Activated CD4-positive, CD25-positive, alpha-beta regulatory T cell treated with anti-CD3 and anti-CD28 coated beads, Interleukin-2, amount 50 U/mL, for 24 hours (primary cell): ENCODE measurements at places on chromosomes 2 and 18.

GRCh38 chr2:40155728-40156127 lies 296.2 kb downstream of the SLC8A1 start:
- no peak for ATAC-seq

DNA sequence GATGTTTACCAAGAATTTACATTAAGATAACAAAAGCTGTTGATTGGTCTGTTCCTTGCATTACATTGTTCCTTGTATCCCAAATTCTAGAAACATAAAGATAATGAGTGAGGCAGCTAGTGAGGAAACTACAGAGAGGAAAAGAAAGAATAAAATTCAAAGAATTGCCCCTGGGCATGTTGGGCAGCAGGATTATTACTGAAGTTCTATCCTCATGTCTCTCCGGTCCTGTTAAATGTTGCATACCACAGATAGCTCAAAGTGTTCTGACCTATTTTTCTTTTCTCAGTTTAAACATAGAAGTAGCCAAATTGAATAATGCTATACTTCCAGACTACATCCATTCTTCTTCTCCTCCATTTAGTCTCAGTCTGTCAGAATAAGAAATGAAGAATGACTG lies 58.2 kb upstream of the DYNC1I2 start:
- ATAC-seq: no peak

DNA sequence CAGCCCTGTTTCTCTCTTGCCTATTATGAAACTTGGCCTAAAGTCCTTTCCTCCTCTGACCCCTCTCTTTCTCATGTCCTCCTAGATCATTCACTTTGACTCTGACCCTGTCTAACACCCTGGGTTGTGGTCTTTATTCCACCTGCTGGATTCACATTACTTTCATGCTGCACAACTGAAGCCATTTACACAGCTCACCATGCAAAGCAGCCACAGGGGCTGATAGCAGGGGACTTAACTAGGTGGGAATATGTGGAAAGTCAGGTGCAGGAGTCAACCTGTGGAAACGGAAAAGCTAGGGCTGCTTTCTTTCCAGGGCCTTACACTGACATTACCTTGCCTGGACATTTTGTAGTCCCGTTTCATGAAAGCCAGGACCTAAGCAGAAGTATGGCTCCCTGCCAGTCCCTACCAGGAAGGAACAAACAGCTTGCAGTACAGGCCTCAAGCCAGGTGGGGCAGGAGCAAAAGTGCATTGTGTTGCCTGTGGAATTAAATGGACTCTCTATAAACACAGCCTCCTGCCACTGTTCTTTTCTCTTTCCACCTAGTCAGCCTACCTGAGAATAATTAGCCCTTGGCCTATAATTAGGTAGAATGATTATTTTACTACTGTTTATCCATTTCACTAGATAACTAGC lies 11.8 kb downstream of the MAPRE3 start:
- ATAC-seq: no peak

GRCh38 chr2:98356729-98357128 lies 10.5 kb downstream of the CNGA3 start:
- ATAC-seq: no peak

DNA sequence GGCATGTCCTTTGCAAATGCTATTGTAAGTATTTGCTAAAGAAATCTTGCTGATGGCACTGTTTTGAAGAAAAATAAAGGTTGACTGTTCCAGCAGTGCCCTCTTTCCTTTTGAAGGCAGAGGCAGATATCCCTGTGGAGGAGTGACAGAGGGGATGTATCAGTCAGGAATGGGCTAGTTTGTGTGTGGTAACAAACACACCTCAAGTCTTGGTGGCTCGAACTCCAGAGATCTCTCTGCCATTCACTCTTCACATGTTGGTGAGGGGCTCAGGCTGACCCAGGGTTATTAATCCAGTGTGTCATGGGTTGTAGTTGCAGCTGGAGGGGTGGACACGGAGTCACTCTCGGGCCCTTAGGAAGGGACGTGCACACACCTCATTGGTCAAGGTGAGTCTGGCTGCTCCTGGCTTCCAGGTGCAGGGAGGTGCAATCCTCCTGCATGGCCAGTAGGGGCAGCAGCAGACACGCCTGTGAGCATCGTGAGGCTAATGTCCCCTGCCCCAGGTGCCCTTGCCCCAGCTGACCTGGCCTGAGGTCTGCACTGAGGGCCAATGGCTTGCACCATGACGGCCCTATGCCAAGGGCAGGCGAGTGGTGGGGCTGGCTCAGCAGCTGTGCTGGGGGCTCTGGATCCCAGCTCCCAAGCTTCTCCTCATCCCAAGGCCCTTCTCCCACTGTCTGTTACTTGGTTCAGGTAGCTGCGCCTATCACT lies 146.5 kb downstream of the ASB1 start:
- ATAC-seq: no peak

- ATAC-seq: peak; percentile 34
These were observed 29.0 kb downstream of the ZAP70 start for GRCh38 chr2:97742381-97742847.

DNA sequence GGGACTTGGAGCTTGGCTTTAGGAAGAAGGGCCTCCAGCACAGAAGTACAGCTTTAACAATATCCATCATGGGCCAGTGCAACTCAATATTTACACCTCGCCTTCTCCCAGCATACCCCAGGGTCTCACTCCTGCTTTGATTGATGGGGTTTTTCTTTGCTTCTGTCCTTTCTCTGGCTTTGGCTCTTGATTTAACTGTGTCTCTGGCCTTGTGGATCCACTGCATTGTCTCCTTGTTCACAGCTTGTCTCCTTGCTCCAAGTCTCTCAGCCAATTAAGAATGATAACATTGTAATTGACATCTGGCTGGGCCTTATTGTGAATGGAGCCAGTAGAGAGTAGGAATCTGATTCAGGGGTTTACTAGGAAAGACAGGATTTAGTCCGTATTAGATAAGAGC lies 1019.5 kb downstream of the TMEM182 start:
- no peak for ATAC-seq

- ATAC-seq: no peak
These were observed 140.8 kb downstream of the DDX1 start for GRCh38 chr2:15732341-15733077.

DNA sequence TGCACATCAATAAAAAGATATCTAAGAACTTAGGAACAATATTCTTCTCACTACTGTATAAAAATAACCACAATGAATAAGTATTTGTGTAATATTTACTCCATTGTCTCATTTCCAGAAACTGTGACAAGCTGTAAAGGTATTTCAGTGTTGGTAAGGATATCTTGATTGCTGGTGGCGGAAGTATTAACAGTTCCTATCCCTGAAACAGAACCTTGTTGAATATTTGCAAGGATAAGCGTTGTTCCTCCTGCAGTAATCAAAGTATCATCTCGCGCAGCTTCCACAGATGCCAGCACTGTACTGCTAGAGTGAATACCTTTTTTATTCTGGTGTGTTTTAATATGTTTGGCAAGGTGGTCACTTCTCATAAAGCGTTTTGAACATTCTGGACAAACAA lies 55.3 kb downstream of the SP3 start:
- ATAC-seq: no peak

DNA sequence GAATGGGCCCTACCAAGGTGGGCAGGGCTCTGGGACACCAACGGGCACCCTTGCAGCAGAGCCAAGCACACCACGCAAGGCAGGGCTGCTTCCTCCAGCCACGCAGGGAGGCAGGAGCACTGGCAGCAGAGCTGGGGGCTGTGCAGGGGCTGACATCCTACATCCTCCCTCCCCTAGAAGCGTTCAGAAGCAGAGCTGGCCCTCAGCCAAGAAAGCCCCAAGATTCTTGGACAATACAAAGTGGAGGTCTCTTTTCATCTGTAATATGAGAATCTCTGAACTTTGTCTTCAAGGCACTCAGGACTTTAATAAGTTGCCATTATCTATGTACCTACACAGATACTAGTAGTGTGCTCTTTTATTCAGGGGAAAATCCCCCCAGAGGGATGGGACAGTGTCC lies 128.1 kb upstream of the AGAP1 start:
- ATAC-seq: no peak

DNA sequence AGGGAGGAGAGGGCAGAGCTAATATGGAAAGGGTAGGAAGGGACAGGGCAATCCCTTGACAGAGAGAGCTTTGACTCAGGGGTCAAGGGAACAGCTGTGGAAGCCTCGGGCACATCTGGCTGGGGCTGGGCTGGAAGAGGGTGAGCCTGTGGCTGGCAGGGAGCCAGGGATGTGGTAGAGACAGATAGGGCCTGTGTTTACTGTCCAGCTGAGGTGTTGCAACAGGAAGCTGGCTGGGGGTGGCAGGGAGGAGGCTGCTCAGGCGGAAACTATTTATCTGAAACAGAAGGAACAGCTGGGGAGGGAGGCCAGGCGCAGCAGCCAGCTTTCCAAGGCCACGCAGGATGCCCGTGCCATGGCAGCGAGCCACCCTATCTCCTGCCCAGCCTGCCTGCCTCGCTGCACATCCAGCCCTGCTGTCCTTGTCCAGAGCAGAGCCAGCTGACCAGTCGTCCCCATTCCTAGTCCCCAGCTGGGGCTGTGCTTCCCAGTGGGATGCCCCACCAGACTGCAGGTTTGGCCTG lies 264.7 kb downstream of the CYP26B1 start:
- ATAC-seq: no peak

DNA sequence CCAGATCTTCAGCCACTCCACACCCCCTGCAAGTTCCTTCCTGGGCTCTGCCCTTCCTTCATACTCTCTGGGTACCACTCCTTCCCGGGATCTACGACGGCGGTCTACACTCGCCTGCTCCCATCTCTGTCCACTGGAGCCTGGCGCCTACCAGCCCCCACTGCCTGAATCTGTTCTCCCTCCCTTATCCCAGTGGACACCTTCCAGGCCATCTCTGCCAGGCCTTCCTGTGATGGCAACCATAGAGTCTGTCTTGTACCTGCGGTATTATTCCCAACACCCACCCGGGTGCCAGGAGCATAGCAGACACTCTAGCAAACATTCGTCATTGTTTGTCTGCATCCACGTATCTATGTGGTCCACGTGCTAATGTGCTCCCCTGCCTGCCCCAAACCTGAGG lies 140.9 kb downstream of the ZFP36L2 start:
- no peak for ATAC-seq

DNA sequence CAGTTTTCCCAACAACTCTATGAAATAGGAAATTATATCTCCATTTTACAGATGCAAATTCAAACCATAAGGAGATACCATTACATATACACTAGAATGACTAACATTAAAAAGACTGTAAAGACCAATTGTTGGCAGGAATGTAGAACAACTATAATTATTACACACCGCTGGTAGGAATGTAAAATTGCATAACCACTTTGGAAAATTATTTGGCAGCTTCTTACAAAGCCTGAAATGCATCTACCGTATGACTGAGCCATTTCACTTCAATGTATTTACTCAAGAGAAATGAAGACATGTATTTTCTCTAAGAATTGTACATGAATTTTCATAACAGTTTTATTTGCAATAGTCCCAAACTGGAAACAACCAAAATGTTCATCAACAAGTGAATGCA lies 189.1 kb upstream of the BCL2L11 start:
- ATAC-seq: no peak

- no peak for ATAC-seq
These were observed 21.6 kb downstream of the GPR55 start for GRCh38 chr2:230903231-230904150.

DNA sequence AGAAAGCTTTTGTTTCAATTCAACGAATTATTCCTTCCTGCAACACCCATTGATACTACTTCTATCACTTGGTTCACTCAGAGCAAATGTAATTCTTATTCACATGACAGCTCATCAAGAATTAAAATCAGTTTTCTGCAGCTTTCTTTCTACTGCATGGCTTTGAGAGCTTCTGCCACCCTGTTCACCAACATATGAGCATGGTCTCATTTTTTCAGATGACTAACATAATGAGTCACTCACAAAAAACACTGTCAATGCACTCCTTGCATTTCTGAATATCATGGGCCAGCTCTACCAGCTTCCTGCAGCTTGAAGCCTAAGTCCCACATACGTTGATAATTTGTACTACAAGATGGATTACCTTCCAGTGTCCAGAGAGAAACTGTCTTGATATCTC lies 342.9 kb downstream of the LRATD1 start:
- ATAC-seq: no peak

DNA sequence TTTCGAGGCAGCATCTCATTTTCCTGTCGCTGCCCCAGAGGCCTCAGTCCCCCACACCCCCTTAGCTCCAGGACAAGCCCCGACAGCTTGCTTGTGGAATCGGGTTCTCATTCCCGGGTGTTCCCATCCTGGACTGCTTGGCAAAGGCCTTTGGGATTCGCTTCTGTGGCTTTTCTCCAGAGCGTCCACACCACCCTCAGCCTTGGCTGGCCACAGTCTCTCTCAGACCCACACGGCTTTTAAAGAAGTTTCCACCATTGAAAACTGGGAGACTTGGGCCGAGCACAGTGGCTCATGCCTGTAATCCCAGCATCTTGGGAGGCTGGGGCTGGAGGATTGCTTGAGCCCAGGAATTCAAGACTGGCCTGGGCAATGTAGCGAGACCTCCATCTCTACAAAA lies 2.7 kb downstream of the ESPNL start:
- no peak for ATAC-seq

GRCh38 chr2:120448961-120449810 lies 103.2 kb downstream of the INHBB start:
- ATAC-seq: no peak

GRCh38 chr2:46679761-46680160 lies 200.4 kb downstream of the TMEM247 start:
- no peak for ATAC-seq

DNA sequence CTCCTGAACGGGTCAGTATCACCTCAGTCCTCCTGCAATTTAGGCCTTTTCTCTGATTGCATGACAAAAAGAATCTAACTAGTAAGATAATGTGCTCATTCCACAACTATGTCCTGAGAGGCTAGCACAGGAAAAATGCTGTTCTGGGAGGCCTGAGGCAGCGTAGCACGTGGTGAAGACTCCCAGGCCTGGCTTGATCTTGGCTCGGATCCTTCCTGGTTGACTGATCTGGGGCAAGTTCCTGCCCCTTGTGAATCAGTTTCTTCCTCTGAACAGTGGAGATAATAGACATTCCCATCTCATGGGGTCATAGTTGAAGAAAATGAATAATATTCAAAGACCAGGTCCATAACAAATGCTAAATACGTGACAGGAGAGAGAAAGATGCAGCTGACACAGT lies 12.3 kb downstream of the FBLN7 start:
- ATAC-seq: no peak

DNA sequence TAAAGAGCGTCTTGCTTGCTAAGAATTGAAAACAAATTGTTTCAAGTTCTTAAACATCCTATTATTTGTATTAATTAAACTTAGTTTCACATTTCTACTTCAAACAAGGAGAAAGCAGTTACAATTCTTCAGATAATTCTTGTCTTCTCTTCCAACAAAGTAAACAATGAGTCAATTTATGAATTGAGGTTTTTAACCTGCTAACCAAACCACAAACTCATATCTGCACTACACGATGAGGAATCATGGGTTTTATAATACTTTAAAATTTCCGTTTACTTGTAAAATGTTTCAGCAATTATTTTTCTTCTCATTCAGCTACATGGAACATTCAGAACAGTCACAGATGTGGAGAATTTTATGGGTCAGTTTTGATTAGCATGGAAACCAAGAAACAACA lies 114.2 kb downstream of the SPIRE1 start:
- peak; percentile 30 for ATAC-seq

- ATAC-seq: peak; percentile 81
These were observed 129.0 kb downstream of the NCK2 start for GRCh38 chr2:105873721-105874120.
